NCI-H1694 (cell line): ENCODE measurements at places on chromosomes 6 and 20.

DNA sequence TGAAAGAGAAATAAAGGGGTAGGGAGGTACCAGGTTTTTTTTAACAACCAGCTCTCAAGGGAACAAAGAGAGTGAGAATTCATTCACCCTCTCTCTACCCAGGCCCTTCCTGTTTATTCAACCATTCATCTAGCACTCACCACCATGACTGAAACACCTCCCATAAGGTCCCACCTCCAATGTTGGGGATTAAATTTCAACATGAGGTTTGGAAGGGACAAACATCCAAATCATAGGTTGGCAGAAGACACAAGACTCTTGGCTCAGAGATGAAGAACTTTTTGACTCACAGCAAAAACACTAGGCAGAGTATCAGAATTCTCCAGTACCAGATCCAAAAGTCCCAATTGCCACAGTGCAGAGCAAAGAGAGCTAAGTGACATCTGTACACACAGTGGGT, 186.3 kb downstream of the EDN1 start:
- DNase-seq = no peak

DNA sequence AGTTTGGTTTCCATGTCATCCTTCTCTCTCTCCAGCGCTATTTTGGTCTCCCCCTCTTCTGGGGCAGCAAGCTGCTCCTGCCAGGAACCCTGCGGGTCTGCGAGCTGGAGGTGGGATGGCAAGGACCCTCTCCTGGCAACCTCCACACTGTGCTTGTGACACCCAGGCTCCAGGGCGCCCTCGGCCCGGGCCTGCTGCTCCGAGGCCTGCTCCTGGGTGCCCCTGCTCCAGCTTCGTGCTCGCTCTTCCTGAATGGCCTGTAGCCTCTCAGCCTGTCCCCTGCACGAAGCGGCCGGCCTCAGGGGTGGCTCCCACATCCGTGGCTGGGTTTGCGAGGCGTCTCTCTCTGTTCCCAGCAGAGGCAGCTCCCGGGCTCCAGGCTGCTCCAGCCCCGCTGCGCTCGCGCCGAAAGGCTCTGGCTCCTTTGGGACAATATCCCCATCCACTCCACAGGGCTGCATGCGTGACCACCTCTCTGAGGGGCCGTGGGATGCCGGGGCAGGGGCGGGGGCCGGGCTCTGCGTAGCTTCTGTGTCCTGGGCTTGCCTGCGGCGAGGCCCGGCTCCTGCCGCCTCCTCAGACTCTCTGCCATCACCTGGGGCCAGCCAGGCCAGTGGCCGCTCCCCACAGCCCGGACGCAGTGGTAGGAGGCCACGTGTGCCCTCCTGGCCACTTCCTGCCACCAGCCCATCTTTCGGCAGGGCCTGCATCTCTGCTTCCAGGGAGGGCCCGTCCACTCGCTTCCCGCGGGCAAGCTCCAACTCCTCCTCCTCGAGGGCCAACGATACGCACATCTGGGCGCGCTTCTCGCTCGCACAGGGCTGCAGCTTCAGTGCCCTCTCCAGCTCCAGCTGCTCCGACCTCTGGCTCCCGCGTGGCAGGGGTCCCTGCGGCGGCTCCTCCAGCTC, 68.9 kb downstream of the GINS1 start:
- no peak for DNase-seq

- DNase-seq = no peak
Measured at GRCh38 chr20:5065879-5066383, 53.8 kb downstream of the PCNA start.

DNA sequence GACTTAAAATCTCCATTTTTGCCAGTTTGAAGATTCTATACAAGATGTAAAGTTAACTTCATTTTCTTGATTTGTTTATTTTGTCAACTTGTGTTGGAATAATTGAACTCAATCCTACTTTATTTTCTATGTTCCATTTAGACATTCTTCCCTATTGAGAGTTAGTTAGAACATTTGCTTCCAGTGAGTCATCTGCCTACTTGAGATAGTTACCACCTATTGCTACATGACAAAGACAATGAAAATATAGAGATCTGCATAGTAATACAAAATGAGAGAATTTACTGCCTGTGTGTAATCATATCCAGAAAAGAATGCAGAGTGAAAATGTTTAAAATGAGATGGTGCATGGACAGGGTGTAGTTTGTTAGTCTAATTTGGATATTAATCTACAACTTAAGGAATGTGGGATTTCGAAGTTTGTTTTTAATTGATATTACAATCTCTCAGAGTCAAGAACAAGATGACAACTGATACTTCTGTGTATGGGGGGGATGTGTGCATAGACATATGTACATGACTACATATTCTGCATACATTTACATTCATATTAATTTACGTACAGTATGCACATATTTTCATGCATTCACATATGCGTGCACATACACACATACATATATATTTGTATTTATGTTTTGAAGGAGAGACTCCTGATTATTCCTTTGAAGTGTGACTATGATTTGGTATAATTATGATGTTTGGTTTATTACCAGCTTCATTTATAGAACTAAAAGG, 420.1 kb downstream of the NKAIN2 start:
- DNase-seq = no peak

DNA sequence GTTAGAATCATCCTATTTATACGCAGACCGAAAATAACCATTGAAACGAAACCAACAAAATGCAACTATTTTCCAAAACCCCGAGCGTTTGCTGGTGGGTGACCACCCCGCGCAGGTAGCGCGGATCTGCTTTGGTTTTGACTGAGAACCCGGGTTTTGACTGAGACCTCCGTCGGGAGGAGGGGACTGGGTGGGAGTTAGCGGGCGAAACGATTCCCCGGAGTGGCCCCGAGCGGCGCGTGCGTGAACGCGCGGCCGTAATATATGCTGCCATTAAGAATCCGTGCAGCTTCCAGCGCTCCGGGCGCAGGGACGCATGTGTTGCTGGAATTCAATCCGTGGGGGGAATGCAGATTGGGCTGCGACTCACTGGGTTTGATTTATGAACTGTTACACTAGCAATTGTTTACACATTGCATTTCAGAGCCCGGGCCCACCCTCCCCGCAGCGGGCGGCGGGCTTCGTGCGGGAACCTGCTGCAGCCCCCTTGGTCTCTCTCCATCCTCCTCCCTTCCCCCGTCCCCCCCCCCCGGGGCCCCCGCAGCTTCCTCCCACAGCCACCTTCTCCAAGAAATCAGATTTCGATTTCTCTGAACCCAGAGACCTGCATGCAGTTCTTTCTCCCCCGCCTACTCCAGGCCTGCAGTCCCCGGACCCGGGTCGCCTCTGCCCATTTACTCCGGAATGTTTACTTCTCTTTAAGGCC, 9.9 kb downstream of the NRN1 start:
- no peak for DNase-seq

- peak; percentile 56 for DNase-seq
Measured at GRCh38 chr6:14275493-14275851, 157.9 kb downstream of the CD83 start.

GRCh38 chr6:54893818-54894217, 47.2 kb downstream of the FAM83B start:
- no peak for DNase-seq

- DNase-seq = no peak
Measured at GRCh38 chr6:7681449-7681848, 44.5 kb upstream of the BMP6 start.

GRCh38 chr6:56199956-56200355, 47.4 kb downstream of the COL21A1 start:
- DNase-seq = no peak

DNA sequence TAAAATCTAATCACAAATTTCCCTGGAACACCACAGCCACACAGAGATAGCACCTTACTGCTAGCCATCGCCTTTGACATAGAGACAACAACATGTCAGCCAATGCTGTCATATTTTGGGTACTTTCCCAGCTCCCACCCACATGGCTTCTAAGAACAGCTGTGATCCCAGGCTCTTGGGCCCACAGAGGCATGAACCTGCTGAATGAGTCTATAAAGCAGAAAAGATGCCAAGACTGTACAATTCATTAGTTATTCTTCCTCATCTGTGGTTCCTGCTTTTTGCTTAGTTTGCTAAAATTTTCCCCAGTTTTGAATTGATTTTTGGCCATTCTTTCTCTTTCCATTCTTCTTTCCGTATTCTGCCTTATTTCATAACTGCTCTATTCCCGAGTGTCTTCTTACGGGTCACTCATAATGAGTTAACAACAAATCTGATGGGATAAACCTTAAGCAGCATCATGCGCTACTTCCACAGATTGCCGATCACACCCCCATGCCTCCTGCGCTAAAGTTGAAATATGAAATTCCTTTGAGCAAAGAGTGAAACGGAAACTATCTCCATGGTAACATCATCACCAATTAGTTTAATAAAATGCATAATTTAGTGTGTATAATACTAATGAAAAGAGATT, 327.3 kb upstream of the HSF2 start:
- DNase-seq = no peak

DNA sequence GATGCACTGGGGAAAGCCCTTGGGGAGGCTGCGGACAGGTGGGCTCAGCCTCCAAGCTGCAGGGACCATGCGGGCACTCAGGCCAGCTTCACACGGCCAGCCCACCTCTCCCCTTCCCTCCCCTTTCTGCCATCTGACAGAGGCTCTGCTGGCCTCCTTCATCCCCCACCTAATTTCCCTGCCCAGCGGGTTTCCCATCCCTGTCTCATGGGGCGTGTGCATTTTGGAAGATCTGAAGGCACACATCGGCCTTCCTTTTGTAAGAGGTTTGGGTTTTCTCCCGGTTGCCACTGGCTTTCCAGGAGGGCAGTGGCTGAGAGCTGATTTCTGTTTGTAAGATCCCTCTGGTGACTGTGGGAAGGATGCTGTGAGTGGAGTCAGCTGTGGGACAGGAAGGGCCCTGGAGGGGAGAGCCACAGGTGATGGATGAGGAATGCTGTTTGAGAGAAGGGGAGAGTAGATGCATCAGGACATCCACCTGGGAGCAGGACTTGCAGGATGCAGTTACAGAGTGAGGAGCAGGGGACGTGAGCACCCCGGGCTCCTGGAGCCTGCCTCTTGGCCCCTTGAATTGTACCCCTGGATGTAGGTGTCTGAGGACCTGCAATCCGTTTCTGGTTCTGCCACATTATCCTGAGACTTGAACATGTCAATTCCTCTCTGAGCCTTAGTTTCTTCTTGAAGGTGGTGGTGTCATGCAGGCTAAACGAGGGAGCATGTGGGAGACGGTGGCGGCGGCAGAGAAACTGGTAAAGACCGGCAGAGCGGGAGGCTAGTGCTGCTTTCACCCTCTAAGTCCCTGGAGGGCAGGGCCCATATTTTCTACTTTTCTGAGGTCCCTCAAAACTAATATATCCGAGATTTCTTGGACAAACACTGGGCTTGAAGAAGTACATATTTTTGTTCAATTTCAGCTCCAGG, 5.9 kb upstream of the TUBB1 start:
- no peak for DNase-seq

GRCh38 chr6:43943781-43944250, 173.8 kb downstream of the VEGFA start:
- DNase-seq = no peak

GRCh38 chr6:157555455-157556143, 174.6 kb downstream of the ZDHHC14 start:
- no peak for DNase-seq

DNA sequence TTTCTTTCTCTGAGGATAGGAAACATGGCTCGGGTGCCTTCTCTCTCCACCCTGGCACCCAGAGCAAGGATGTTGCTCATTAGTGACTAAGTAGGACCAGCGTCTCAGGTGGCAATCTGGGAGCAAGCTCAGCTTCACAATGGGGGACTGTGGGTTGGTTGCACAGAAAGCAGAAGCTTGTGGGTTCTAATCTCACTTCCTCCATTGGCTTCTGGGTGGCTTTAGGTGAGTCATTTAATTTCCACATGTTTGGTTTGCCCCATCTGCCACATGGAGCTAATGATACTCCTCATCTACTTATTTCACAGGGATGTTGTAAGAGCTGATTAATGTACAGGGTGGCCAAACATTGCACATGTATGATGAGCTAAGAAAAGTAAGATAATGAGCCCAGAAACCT, 54.8 kb upstream of the AKIRIN2 start:
- no peak for DNase-seq

DNA sequence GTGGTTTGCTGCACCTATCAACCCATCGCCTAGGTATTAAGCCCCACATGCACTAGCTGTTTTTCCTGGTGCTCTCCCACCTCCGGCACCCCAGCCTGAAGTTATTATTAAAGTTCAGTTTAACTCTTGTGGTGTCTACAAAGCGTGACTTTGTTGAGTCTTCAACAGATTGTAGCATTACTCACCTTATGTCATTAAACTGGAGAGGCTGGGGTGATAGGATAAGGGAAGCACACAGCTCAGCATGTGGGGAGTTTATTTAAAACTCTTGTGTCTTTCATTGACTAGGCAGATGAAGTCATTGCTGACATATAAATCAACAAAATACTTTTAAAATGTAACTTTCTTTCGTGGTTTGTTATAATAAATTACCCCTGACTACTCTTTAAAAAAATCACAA, 84.7 kb upstream of the GCM1 start:
- DNase-seq = no peak

- no peak for DNase-seq
Measured at GRCh38 chr6:5091210-5092069, 6.3 kb downstream of the PPP1R3G start.

GRCh38 chr6:29501106-29501505, 13.3 kb upstream of the MAS1L start:
- DNase-seq = no peak

DNA sequence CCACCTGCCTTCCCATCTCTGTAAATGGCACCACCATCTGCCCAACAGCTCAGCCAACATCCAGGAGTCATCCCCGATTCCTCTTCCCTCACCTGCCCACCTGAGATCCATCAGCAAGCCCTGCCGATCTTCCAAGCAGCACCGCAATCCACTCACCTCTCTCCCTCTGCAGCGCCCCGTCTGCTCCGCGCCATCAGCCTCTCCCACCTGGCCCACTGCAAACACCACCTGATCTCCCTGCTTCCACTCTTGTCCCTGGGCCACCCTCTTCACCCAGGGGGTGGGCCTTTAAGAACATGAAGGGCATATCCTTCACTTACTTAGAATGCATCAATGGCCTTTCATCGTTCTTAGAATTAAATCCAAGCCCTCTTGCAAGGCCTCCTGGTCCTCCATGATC, 457.3 kb upstream of the SULF2 start:
- DNase-seq = no peak

DNA sequence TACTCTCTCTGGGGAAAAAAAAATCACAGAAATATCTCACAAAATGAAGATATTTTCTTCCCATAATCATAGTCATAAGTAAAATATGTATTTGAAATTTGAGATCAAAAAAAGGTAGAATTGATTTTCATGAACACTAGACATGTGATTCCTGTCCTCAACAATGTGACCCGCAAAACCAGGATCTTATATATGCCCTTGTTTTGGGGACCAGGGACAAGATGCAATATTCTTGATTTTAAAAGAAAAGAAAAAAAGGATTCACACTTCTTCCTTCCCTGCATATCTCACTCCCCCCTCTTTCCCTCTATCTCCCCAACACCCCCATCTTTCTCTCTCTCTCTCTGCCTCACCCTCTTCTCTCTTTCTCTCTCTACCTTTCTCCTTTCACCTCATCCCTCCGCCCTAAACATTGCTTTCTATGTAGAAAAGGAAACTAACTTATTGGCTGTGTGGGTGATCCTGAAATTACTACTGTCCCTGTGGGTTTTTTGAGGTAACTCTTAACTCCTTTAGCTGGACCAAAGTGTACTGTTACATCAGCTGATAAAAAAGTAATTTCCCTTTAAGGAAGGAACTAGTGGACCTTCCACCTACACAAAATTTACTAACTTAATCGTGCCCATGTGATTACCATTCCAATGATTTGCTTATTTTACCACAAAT, 85.6 kb downstream of the AIG1 start:
- no peak for DNase-seq

- no peak for DNase-seq
Measured at GRCh38 chr20:57665589-57665971, 44.2 kb downstream of the PMEPA1 start.

GRCh38 chr20:17841751-17842215, 126.8 kb downstream of the SNX5 start:
- DNase-seq = no peak
